ENCODE measurements at places on chromosomes 6 and 20.

GRCh38 chr6:82084324-82084920 lies 163.1 kb downstream of the IBTK start:
- DNase-seq, result no peak

- DNase-seq, result no peak
Observed at GRCh38 chr6:27836141-27836782, 75.9 kb downstream of the OR2B2 start.

- DNase-seq, result no peak
Observed at GRCh38 chr20:40844332-40844731, 155.3 kb upstream of the MAFB start.

- no peak for DNase-seq
Observed at GRCh38 chr6:36622901-36623546, 28.9 kb downstream of the SRSF3 start.

DNA sequence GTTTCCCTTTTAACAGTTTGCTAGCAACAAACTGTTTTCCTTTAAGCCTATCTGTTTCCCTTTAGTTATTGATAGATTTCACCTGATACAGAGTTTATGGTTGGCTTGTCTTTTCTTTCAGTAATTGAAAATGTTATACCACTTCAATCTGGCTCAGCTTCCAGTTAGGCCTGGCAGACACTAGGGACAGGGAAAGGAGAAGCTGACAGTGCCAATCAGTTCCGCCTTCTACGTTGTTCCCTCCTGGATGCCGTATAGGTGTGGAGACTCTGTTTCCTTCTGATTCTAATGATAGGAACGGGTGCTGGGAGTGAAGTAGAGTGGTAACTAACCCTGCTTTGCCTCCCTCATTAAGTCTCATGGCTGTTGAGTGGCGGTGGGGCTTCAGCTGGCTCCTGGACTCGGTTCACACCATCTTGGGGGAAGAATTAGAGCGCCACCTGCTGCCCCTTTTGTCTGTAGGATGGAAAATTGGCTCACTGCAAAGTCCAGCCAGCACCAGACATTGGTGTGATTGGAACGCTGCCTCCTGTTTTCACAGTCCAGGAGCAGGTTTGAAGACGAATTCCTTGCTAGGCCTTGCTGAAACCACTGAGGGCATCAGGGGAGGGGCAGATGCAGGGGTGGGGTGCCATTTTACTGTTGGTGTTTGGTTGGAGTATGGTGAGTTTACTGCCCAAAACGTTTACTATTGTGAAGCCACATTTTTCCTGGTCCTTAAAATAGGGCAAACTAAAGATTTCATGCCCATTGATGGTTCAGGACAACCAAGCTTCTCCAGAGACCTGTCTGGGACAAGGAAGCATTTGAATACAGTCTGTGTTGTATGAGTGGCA lies 1729.5 kb downstream of the GRIK2 start:
- DNase-seq, result no peak
